ENCODE measurements at places on chromosomes 1 and 21. TPM values are rescaled to one million over a fixed set of nuclear protein-coding genes. Genes with fewer than 3 reads are reported as not detected.
A peak's percentile ranks its signal among the peaks of the same experiment; 100 is the strongest.

LAMC2 gene
- not detected for total RNA-seq

DNA sequence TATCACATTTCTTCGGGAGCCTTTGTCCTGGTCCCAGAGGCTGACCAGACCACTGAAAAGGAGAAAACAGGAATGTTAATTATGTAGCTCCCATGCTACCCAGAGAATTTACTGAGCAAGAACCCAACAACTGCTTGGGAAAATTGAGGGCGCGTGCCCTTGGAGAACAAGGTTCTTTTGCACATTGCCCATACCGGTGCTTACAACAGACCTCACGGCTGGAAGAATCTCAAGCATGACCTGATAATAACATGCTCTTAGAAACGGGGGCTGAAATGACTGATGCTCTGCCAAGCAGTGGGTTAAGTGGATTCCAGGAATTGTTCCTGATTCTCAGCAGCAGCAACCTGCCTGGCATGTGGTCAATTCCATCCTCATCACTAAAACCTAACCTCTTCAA lies 49.3 kb upstream of the AJAP1 start:
- H3K4me3 ChIP-seq = no peak overlapping the region
- DNase-seq = no peak
- H3K36me3 ChIP-seq = no peaks in the 10 kb centered on the region
- peaks cover 10% of the 10 kb centered on the region for H3K27me3 ChIP-seq

DNA sequence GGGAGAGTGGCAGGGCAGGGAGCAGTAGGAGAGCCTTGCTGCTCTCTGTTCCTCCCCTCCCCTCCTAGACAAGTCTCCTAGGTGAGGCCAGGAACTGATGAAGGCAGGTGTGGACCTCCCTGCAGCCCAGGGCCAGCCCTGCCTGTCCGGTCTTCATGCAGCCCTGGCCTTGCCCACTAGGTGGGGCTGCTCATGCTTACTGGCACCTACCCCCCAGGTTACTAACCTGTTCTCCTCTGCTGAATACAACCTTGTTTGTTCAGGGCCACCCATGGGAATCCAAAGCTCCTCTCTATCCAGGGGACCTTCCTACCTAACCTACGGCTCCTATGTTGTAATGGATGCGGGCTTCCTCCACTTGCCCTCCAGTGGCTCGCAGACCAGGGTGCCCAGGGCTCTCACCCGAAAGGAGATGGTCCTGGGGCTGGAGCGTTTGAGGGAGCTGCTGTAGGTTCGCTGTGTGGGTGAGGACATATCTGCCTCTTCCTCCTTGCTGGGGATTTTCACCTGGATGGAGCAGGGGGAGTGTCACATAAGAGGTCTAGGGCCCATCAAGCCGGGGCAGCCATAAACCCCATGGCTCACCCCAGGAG lies 7.9 kb upstream of the TNNT2 start:
- no peaks in the 10 kb centered on the region for H3K36me3 ChIP-seq
- peak; percentile 10 for DNase-seq
- H3K27me3 ChIP-seq = peaks cover 3% of the 10 kb centered on the region
- no peaks in the 10 kb centered on the region for H3K4me1 ChIP-seq

DNA sequence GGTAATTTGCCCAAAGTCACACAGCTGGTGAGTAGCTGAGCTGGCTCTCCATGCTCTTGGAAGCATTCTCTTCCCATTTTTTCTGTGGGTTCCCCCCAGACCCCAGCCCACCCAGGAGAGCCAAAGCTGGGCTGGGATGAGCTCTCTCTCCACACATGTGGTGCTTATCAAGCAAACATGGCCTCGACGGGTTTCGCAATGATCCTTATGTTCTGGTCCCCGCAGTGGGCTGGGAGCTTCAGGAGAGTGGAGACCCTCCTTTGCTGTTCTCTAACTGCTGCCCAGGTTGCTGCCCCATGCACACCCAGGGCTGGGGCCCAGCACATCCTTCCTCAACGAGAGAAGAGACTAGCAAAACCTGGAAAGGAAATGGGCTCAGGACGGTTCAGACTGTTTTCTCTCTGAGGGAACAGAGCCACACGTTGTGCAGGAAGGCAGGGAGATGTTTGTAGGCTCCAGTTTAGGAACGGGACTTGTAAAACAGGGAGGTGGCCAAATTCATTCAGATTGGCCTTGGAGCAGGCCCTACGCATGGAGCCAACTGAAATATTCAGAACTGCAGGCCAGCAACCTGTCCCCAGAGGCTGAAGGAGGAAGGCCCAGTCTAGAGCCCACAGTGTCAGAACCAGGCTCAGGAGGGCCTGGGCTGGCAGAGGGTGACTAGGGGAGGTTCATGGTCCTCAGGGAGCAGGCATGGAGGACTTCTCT lies 27.2 kb upstream of the CSF1 start:
- H3K4me1 ChIP-seq = peaks cover 6% of the 10 kb centered on the region
- DNase-seq = no peak
- H3K36me3 ChIP-seq = no peaks in the 10 kb centered on the region
- no peak overlapping the region for H3K27ac ChIP-seq

GRCh38 chr1:2529784-2530512 lies at the start of gene HES5:
TSS of gene HES5 (minus strand) at chr1:2530263. CDS start at chr1:2530164, 99 bp downstream.
- no peaks in the 10 kb centered on the region for H3K36me3 ChIP-seq
- H3K4me1 ChIP-seq = peaks cover 50% of the 10 kb centered on the region
- peaks cover 36% of the 10 kb centered on the region for H3K27me3 ChIP-seq
- H3K27ac ChIP-seq = no peak within 1 kb of the TSS

DNA sequence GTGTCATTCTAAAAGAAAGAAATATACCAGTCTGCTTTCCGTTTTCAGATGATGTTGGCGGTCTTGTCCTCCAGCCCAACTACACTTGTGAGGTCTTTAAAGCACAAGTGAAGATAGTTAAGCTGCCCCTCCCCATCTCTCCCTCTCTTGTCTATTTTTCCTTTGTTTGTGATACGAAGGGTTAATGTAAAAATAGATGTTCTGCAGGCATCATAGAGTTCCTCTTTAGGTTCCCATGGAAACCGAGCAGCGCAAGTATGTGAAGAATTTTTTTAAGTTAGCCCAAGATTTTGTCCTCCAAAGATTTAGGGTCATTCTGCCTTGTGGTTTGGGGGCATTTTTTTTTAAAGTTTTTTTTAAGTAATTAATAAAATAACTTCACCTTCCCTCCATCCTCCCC lies 232.4 kb upstream of the AJAP1 start:
- H3K27ac ChIP-seq = no peak overlapping the region
- DNase-seq = no peak
- H3K27me3 ChIP-seq = no peaks in the 10 kb centered on the region
- no peak overlapping the region for H3K4me3 ChIP-seq
- H3K4me1 ChIP-seq = no peaks in the 10 kb centered on the region
- no peaks in the 10 kb centered on the region for H3K36me3 ChIP-seq

- H3K27ac ChIP-seq = no peak overlapping the region
- no peak for DNase-seq
- no peak overlapping the region for H3K4me3 ChIP-seq
- H3K36me3 ChIP-seq = no peaks in the 10 kb centered on the region
- no peaks in the 10 kb centered on the region for H3K27me3 ChIP-seq
Measured at GRCh38 chr1:168879896-168880734, 151.1 kb upstream of the DPT start.

- H3K36me3 ChIP-seq = no peaks in the 10 kb centered on the region
- no peak overlapping the region for H3K27ac ChIP-seq
- H3K27me3 ChIP-seq = no peaks in the 10 kb centered on the region
- no peaks in the 10 kb centered on the region for H3K4me1 ChIP-seq
- no peak overlapping the region for H3K4me3 ChIP-seq
Measured at GRCh38 chr1:208479435-208479834, 235.3 kb upstream of the PLXNA2 start.

DNA sequence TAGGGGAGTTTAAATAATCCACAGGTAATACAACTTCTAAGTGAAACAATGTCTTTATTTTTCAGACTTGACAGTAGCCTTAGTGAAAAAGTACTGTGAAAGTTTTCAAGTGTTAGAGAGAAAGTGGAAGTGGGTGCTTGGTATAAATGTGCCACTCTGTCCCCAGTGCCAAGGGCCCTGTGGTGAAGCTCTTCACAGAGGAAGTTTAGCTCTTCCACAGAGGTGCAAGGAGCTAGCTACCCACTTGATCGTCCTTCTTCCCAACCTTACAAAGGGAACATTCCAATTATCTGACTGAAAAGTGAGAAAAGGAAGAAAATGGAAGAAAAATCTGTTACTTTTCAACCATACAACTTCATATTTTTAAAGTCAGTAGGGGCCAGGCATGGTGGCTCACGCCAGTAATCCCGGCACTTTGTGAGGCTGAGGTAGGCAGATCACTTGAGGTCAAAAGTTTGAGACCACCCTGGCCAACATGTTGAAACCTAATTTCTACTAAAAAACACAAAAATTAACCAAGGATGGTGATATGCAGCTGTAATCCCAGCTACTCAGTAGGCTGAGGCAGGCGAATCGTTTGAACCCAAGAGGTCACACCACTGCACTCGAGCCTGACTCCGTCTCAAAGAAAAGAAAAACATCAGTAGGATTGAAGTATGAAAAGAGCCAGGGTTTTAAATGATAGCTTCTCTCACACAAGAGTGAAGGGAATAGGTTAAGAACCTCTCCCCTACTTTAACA lies 41.0 kb upstream of the PTPRC start:
- H3K27me3 ChIP-seq = no peaks in the 10 kb centered on the region
- H3K27ac ChIP-seq = no peak overlapping the region
- H3K4me3 ChIP-seq = no peak overlapping the region
- H3K36me3 ChIP-seq = no peaks in the 10 kb centered on the region
- no peak for DNase-seq

DNA sequence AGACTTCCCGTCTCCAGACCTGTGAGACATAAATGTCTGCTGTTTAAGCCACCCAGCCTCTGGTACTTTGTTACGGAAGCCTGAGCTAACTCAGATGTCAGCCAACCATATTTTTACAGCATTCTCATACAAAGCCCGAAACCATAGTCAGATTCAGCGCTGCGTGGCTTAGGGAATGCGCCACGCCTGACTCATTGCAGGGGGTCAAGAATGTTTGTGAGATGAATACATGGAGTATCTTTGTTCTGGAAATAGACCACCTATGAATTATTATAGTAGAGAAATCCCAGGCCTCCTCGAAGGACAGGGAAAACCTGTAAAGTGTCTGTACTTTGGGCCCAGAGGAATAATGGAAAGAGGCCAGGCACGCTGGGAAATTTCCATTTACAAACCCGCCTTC lies 434.8 kb downstream of the CAMTA1 start:
- H3K4me3 ChIP-seq = no peak overlapping the region
- H3K27ac ChIP-seq = no peak overlapping the region
- DNase-seq = no peak
- no peaks in the 10 kb centered on the region for H3K36me3 ChIP-seq
- H3K4me1 ChIP-seq = no peaks in the 10 kb centered on the region

DNA sequence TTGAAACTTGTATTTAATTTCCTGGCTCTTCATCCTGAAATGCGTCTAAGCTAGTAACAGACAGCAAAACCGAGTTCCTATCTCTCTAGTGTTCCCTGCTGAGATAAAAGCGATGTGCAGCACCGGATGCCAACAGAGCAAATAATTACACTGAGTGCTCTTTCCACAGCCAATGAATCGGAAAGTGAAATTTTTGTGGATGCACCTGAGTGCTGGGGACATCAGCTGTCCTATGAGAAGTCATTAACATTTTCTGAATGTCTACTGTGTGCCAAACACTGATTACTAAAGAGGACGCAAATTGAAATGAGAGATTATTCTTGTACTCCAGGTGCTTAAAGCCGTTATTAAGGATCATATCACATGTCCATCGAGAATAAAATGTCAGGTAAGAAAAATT lies 278.0 kb downstream of the RGS7 start:
- no peak overlapping the region for H3K27ac ChIP-seq
- no peak overlapping the region for H3K4me3 ChIP-seq
- H3K27me3 ChIP-seq = no peaks in the 10 kb centered on the region

GRCh38 chr1:238191170-238191569 lies 300.4 kb upstream of the ZP4 start:
- no peak overlapping the region for H3K27ac ChIP-seq
- no peaks in the 10 kb centered on the region for H3K4me1 ChIP-seq
- DNase-seq = no peak
- H3K36me3 ChIP-seq = no peaks in the 10 kb centered on the region
